Dermis blood vessel endothelial cell (primary cell): ENCODE measurements at places on chromosomes 5 and 9.

DNA sequence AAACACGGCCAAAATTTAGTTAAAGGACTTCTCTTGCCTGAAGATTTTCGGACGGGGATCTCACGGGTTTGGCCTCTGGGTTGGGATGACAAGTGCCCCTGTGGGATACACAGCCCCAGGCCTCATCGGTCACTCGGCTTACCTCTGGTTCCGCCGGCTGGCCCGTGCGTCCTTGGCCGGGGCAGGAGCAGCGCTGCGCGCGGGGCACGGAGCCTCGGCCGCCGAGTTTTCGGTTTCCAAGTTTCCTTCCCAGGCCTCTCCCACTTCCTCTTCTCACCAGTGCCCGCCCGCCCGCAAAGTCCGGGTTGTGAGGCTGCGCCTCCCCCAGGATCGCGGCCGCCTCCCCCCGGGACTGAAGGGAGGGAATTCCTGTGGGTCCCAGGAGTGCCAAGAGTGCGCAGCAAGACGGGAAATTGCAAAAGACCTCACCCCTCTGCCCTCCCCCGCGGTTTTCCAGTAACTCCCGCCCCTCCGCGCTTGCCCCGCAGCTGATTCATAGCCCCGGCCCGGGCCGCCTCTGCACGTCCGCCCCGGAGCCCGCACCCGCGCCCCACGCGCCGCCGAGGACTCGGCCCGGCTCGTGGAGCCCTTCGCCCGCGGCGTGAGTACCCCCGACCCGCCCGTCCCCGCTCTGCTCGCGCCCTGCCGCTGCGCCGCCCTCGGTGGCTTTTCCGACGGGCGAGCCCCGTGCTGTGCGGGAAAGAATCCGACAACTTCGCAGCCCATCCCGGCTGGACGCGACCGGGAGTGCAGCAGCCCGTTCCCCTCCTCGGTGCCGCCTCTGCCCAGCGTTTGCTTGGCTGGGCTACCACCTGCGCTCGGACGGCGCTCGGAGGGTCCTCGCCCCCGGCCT, at the start of gene OSMR:
TSS of gene OSMR (plus strand) at position 487 of the 853 bp plus-strand sequence. CDS start 23,033 bp downstream, outside the sequence.
- DNase-seq: peak; percentile 94

- peak; percentile 52 for DNase-seq
Observed at GRCh38 chr9:90642570-90643539, at the start of gene DIRAS2. Gene DIRAS2, minus strand, starts transcription at chr9:90642824. Its CDS starts 28,997 bp downstream, at chr9:90613827.

DNA sequence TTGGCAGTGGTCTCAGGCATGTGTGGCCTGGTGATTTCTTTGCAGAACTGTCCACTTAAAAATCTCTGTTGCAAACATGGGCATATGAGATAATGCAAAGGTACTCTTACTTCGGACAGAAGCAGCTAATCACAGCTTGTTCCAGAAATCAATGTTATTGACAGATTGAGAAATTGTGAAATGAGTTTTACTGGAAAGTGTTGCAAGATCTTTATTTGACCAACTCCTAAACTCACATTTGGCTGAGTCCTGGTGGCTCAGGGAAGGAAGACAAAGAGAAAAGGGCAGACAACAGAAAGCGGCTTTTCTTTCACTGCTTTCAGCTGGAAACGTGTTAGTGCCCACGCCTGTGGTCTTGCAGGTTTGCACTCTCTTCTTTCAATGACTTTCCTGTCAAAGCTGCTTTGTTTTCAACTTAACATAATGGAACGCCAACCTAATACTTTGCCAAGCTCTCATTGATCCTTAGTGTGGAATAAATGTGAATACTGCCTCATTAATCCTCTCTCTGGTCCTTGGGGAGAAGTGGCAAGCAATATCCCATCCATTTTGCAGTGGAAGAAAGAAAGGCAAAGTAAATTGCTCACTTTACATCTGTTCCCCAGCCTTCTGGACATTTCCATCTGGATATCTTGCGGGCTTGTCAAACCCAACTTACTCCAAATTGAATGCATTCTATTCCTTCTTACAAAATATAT, 586.4 kb downstream of the LRRC70 start:
- DNase-seq: no peak

GRCh38 chr5:54739371-54739770, 221.8 kb downstream of the SNX18 start:
- DNase-seq: no peak

DNA sequence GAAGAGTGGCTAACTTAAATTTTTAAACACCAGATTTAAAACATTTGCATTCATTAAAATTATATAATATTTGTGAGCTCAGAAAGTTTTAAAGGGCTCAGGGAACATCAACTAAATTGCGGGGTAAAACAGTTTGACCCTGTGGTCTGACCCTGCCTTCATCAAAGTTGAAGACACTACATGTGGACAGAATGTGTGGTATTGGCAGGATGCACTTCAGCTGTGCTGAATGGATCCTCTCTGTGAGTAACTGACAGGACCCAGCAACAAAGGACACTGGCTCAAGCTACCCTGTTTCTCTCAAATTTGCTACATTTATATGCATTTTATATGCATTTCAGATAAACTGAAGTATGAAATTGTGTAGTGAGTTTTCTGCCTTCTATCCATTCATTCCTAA, 288.5 kb downstream of the ZNF608 start:
- no peak for DNase-seq

GRCh38 chr5:176355400-176356178, 6.0 kb downstream of the KIAA1191 start:
- no peak for DNase-seq

DNA sequence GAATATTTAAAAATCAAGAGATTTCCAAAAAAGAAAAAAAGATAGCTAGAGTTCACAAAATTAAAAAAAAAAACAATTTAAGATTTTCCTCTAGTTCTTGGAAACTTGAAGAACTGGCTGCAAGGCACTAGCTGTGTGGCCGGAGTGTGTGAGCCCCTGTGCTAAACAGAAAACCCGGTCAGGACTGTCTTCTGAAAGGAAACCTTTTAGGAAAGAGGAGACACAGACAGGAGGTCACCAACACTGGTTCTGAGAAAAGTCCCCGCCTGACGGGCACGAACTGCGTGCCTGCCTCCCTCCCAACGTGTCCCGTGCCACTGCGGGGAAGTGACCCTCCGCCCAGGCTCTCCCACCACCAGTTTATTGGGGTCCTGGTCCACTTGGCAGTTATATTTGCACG, 15.2 kb downstream of the TTF1 start:
- DNase-seq: no peak

- no peak for DNase-seq
Observed at GRCh38 chr5:38758774-38759600, 86.8 kb upstream of the OSMR start.

GRCh38 chr9:96130970-96131369, 171.0 kb downstream of the HSD17B3 start:
- no peak for DNase-seq

DNA sequence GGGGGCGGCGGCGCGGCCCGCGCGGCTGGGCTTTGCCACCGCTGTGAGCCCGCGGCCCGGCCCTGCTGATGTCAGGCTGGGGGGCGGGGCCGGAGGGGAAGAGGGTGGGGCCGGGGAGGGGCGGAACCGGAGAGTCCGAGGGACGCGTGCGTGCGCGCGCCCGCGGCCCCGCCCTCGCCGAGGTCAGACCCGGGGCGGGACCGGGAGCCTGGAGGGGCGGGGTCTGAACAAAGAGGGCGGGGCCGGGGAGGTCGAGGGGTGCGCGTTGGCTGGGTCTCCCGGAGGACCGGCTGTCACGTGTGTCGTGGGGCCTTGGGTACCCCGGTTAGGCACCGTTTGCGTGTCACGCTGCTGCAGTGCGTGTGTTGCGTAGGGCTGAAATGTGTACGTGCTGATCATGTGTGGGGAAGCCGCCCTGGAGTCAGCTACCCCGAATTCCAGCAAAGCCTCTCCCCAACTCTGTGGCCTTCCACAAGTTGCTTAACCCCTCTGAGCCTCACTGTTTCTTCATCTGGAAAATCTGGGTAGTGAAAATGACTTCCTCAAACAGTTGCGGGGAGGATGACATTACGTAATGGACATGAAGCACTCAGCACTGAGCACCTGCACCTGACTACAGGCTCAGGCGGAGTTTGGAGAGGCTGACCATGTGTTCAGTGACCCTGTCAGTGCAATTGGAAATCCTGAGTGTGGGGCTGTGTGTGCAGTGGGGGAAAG, at the start of gene RALGDS:
TSS of gene RALGDS (minus strand) at position 43 of the 717 bp plus-strand sequence. CDS start 86 bp downstream, outside the sequence.
- DNase-seq: peak; percentile 90

DNA sequence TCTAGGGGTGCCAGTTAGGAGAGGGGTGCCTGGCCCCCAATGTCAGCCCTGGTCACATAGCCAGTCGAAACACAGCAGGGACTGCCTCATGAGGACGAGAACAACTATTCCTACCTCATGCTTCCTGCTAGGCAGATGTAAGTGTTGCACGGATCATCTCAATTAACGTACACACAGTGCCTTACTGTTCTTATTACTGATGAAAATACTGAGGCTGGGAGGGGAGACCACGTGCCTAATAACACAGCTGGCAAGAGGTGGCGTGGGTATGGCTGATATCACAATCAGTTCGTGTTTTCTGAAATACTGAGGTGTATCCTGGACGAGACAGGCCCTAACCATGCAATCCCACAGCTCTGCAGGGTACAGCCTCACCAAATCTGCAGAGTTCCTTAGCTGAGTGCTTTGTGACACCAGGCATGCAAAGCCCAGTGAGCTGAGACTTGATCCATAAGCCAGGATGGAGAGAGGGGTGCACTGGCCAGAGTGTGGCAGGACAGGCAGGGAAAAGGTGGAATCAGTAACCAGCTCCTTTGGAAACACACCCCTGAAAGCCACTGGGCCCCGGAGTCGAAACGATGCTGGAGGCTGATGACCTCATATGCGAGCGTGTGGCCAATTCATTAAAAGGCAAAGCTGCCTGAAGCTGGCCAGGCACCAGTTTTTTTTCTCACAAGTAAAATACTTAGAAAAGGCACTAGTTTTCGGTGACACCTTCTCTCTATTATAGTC, 63.9 kb downstream of the PRRT1B start:
- peak; percentile 19 for DNase-seq

DNA sequence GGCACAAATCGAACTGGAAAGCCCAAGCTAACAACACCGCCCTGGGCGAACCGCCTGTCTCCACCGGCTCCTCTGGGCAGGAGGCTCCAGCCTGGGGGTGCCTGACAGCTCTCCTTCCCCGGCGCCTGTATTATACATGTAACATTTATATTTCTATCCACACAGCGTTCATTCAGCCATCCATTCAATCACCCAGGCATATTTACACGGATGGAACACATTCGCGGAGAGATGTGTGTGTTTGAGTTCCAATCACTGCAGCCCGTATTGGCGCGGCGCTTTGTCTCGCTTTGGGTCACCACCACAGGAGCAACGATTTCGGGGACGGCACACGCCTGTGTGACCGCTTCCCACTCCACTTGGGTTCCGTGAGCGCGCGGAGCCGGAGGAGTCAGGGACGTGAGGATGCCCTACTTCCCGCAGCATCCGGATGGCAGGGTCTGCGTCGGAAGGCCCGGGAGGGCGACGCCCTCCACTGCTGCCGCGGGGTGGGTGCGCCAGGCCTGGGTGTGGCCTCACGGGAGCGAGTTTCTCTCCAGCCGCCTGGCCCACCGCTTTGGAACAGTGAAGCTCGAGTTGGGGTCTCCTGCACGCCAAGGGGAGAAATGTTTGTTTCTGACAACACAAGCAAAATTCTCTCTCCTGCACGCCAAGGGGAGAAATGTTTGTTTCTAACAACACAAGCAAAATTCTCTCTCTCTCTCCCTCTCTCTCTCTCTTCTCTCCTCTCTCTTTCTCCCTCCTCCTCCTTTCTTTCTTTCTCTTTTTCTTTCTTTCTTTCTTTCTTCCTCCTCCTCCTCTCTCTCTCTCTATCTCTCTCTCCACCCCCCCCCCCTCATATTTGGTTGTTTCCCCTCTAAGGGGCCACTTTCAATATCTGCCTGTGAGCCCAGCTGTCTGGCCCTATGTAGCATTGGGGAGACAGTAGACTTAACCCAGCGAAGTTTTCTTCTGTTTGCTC, 1.1 kb upstream of the SV2C start:
- no peak for DNase-seq
